ENCODE measurements at places on chromosomes 11 and 22.

GRCh38 chr11:93857413-93858120, 7.1 kb upstream of the VSTM5 start:
- no peak for DNase-seq

GRCh38 chr22:29816128-29816527, 21.9 kb downstream of the ASCC2 start:
- no peak for DNase-seq

- DNase-seq: no peak
Observed at GRCh38 chr22:29885610-29886009, 2.6 kb downstream of the MTMR3 start.

GRCh38 chr11:69730500-69730899, 26.7 kb upstream of the FGF19 start:
- DNase-seq: no peak

DNA sequence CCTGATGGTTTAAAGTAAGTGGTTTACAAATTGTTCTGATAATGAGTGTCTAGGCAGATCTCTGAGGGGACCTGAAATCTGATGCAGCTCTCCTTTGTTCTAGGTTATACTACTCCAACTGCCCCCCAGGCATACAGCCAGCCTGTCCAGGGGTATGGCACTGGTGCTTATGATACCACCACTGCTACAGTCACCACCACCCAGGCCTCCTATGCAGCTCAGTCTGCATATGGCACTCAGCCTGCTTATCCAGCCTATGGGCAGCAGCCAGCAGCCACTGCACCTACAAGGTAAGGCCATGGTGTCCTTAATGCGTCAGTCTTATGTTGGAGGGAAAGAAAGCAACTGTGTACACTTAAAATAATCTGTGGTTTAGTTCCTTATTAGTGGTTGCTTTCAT, 9.9 kb downstream of the EWSR1 start:
- DNase-seq: no peak

- DNase-seq: no peak
Observed at GRCh38 chr11:130674686-130675308, 226.4 kb downstream of the ADAMTS15 start.

DNA sequence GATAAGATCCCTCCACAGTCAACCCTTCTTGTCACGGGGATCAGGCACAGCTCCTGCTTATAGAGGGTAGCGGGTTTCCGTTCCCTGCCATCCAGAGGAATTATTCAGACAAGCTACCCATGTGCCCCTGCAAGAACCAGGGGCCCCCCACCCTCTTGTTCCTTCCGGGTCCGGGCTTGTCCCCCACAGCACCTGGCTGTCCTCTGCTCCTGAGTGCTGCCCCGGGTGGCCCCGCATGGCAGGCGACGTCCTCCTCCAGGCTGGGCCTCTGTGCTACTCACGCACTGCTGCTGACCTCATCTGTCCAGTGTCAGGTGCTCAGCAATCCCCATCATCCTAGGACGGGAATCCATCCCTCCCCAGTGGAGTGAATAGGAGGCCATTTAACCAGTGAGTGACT, 24.7 kb downstream of the CELSR1 start:
- no peak for DNase-seq

GRCh38 chr11:107562647-107563208, 2.8 kb downstream of the ALKBH8 start:
- DNase-seq: no peak

DNA sequence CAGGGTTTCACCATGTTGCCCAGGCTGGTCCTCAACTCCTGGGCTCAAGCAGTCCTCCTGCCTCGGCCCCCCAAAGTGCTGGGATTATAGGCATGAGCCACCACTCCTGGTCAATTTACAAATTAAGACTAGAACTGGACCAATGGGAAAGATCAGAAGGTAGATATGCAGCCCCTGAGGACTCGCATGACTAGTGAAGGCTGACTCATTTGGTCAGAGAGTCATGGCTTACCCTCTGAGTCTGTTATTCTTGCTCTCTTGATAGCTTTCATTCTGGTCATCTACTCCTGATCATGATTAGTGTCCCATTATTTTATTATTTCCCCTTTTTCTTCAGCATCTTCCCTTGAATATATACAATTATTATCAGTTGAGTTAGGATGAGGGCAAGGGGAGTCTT, 2.7 kb upstream of the LDHAL6A start:
- no peak for DNase-seq

- DNase-seq: no peak
Observed at GRCh38 chr11:65131417-65131776, 2.9 kb downstream of the SYVN1 start.
